ENCODE measurements at places on chromosomes 3 and 15.

DNA sequence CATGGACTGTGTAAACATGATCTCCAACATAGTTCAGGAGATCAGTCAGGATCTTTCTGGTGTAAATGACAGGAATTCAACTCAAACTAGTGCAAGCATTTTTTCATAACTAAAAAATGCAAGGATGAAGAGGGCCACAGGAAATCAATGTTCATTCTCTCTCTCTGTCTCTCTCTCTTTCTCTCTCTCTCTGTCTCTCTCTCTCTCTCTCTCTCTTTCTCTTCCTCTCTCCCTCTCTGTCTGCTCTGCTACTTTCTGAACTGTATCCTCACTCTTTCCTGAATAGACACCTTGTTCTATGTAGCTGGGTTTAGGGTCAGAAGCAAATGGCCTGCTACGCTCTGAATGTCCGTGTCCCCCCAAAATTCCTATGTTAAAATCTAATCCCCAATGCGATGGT lies 240.9 kb upstream of the UBE2E2 start:
- H3K27ac ChIP-seq: no peak overlapping the region
- H3K4me3 ChIP-seq: no peak overlapping the region
- H3K27me3 ChIP-seq: no peaks in the 10 kb centered on the region
- H3K4me1 ChIP-seq: no peaks in the 10 kb centered on the region
- no peak for DNase-seq

DNA sequence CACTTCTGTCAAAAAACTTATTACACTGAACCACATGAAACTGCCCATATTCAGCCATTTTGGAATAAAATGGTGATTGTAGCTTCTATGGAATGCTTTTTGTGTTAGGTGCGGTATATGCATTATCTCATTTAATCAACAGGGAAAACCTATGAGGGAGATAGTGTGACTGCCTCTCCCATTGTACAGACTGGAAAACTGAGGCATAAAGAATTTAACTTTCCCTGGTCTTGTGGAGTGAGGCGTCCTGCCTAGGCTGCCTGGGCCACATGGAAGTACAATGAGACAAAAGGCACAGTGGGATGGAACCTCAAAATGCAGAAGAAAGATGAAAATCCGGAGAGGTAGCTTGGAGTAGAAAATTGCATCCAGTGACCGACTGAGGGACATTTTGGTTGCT lies 80.2 kb downstream of the RPLP1 start:
- no peaks in the 10 kb centered on the region for H3K36me3 ChIP-seq
- H3K4me1 ChIP-seq: no peaks in the 10 kb centered on the region
- no peaks in the 10 kb centered on the region for H3K27me3 ChIP-seq
- no peak overlapping the region for H3K4me3 ChIP-seq

DNA sequence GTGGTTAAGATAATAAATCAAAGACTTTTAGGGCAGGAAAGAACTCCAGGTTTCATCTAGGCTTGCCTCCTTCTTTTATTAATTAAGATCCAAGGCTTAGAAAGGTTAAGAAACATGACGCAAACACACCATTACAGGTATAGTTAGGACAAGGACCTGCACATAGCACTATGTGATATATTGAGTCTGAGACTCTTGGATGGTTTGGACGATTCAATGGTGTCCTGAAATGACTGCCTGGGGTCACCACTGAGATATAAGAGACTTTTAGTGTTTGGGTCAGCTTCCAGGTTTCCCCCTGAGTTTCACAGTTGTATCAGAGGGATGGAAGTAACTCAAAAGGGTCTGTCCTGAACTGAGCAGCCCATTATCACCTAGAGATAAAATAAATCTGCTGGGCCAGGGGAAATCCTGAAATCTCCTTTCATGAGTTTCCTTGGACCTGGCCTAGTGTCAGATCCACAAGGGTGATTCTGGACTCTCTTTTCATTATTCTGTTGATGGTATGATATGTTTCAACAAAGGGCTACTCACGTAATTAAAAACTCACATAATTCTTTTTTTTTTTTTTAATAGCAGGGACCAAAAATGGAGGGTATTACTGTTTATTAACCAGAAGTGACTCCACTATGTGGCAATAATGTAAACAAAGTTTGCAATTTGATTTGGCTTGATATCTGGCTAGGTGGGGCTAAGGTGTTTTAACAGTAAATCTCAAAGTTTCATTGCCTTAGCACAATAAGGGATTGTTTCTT lies 55.6 kb upstream of the ADGRG7 start:
- peaks cover under 1% of the 10 kb centered on the region for H3K4me1 ChIP-seq
- DNase-seq: no peak
- H3K27me3 ChIP-seq: no peaks in the 10 kb centered on the region
- H3K4me3 ChIP-seq: no peak overlapping the region
- H3K36me3 ChIP-seq: no peaks in the 10 kb centered on the region

DNA sequence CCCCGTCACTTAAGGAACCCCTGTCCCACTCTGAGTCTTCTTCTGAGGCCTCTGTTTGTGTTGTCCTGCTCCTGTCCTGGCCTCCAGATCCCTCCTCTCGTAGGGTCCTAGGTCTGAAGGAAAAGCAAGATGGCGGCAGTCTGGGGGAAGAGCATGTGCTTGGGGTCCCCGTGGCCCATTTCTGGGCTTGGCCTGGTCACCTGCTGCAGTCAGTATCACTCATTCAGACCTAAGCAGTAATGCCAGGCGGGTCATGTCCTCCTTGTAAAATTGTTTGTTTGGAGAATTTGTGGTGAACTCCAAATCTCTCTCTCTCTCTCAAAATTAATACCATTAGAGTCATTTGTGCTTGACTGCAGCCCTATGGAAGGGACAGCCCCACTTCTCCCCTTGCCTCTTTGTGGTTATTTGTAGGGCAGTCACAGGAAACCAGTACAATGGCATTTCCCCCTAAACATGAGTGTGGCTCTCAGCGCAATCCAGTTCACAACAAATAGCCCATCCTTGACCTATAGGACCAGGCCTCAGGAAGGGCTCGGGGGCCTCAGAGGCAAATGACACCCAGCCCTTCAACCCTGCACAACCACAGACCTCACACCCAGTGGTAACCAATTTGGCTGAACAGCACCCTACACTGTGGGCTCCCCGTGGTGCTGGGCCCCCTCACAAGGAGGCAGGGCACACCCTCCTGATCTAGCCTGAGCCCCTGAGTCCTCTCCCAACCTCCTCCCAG lies 173.5 kb downstream of the OR4M2 start:
- no peaks in the 10 kb centered on the region for H3K36me3 ChIP-seq
- H3K4me1 ChIP-seq: no peaks in the 10 kb centered on the region
- H3K27me3 ChIP-seq: no peaks in the 10 kb centered on the region
- H3K4me3 ChIP-seq: no peak overlapping the region
- DNase-seq: no peak

DNA sequence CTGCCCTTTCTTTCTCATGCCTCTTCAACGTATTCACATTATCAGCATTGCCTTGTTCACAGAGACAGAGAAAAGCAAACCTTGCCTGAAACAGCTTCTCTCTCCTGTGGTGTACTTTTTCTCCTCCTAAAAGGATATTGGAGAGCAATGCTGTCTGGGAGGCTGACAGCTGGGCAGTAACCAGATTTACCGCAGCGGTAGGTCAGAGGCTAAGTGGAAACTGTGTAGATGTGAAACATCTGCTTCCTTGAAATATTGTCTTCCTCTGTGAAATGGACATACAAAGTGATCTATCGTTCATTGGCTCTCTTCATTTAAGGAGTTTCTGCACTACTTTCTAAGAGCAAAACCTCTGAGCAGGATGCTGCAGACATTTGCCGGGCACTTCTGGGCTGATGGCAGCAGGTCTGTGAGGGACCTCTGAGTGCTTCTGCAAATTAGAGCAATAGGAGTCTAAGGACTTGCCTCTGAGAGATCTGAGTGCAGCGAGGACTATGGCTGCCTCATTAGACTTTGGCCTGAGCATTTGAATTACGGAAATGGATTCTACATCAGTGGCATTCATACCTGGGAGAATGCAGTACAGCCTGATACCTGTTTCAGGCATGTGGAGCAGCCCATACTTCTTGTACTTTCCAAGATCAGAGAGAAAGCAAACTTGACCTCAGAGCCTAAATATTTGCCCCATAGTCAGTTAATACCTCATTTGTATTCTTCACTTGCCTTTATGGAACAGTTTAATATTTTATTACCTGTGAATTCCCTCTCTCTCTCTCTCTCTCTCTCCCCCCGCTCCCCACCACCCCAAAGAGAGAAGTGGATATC lies 260.5 kb upstream of the TPRG1 start:
- H3K4me1 ChIP-seq: peaks cover 20% of the 10 kb centered on the region
- H3K27me3 ChIP-seq: no peaks in the 10 kb centered on the region
- H3K36me3 ChIP-seq: no peaks in the 10 kb centered on the region
- no peak overlapping the region for H3K4me3 ChIP-seq

DNA sequence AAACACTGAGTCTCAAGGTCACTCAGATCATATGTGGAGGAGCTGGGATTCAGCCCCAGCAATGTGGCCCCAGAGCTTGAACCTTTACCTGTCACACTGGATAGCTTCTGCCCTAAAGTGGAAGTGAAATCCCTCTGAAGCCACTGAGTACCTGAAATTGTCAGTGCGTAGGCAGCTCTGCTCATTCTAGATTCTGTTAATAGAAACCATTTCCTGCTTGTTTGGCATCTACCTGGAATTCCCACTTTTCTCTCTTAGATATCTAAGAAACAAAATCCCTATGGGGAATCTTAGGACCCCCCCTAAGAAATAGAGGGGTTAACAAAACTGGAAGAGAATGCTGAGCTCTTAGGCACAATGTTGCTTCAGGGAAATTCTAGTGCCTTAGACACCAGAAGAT lies 29.8 kb downstream of the FBXL22 start:
- H3K36me3 ChIP-seq: peaks cover 100% of the 10 kb centered on the region
- H3K4me3 ChIP-seq: no peak overlapping the region
- H3K27me3 ChIP-seq: no peaks in the 10 kb centered on the region
- H3K27ac ChIP-seq: no peak overlapping the region
- no peaks in the 10 kb centered on the region for H3K4me1 ChIP-seq

DNA sequence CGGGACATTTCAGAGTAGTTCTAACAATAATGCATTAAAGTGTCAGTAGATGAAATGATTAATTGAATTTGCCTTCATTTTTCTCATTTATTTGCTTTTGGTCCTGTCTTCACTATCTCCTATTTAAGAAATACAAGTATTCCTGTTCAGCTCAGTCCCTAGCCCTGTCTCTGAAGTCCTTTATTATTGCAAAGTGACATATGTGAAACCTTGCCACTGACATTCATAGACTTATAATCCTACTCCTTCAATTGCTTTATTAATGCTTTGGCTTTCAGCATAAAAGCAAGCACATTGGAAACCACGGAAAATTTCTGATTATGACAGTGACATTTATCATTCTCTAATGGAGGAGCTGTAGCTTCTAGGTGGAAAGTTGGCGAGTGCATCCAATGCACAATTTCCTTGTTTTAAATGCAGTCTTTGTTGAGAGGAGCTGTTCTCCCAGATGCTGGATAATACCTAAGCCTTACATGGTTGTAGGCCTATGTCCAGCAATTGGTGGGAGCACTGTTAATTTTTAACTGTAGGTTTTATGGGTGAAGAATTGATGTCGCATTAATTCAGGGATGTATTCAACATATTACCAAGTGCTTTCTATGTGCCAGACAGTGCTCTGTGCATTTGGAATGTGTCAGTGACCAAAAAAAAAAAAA lies 337.8 kb downstream of the FEZF2 start:
- no peaks in the 10 kb centered on the region for H3K36me3 ChIP-seq
- H3K4me3 ChIP-seq: no peak overlapping the region
- no peaks in the 10 kb centered on the region for H3K27me3 ChIP-seq
- peaks cover 8% of the 10 kb centered on the region for H3K4me1 ChIP-seq
- no peak overlapping the region for H3K27ac ChIP-seq

DNA sequence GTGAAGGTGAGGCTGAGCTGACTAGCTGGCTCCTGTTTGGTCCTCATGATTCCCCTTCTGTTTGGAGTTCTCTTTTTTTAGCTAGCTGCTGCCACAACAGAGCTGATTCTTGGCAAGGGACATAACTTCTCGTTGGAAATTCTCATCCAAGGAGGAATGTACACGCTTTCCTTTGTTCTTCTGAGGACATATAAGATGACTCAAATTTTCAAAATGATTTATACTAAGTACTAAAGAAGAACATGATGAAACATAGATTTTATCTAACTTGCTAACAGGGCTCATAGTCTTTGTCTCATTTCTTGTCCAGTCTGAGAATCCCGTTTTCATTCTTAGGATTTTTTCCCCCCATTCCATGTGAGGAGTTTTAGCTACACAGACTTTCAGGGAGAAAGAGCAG lies 2.9 kb upstream of the TFG start:
- H3K27ac ChIP-seq: peak overlapping the region; percentile 30
- no peak overlapping the region for H3K4me3 ChIP-seq
- no peak for DNase-seq
- no peaks in the 10 kb centered on the region for H3K27me3 ChIP-seq
- H3K4me1 ChIP-seq: peaks cover 11% of the 10 kb centered on the region

DNA sequence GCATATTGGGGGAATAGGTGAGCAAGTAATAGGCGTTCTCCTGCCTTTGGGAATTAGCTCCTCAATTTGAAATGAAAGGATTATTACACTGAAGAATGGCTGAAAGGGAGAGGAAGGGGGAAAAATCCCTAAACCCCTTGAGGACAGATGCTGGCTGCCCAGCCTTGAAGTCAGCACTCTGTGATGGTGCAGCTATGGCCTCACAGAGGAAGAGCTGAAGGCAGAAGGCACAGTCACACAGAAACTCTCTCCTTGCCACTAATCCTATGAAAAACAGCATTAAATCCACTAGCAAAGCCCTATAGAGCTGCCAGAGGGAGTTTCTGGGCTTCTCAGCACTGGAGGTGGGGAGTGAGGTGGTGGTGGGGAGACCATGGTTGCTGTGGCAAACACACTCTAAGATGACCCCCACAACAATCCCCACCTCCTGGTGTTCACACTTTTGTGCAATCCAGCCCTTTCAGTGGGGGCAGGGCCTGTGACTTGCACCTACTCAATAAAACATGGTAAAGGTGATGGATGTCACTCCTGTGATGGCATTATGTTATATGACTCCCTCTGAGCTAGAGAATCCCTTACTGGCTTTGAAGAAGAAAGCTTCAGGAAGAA lies 101.2 kb downstream of the RFTN1 start:
- no peak for DNase-seq
- no peak overlapping the region for H3K4me3 ChIP-seq
- H3K27ac ChIP-seq: no peak overlapping the region

DNA sequence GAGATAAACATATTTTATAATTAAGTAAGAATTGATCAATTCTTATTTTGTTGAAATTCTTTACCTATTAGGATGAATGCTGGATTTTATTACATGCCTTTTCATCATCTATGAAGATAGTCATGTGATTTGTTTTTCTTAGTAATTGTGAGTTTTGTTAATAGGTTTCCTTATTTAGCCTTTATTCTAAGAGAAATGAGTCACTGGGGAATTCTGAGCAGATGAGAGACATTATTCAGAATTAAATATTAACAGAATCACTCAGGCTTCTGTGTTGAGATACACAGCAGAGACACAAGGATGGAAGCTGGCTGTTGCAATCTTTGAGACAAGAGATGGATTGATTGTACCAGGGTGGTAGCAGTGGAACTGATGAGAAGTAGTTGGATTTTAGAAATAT lies 7.4 kb upstream of the ANO10 start:
- H3K4me1 ChIP-seq: no peaks in the 10 kb centered on the region
- no peaks in the 10 kb centered on the region for H3K36me3 ChIP-seq
- no peaks in the 10 kb centered on the region for H3K27me3 ChIP-seq
- no peak for DNase-seq
